Stimulated activated CD8-positive, alpha-beta memory T cell treated with anti-CD3 and anti-CD28 coated beads, Interleukin-7, amount 100 ng/mL, for 48 hours (primary cell): ENCODE measurements at places on chromosomes 4 and X.

GRCh38 chr4:139674875-139675550 is 9.4 kb downstream of the MGST2 start:
- DNase-seq: no peak

DNA sequence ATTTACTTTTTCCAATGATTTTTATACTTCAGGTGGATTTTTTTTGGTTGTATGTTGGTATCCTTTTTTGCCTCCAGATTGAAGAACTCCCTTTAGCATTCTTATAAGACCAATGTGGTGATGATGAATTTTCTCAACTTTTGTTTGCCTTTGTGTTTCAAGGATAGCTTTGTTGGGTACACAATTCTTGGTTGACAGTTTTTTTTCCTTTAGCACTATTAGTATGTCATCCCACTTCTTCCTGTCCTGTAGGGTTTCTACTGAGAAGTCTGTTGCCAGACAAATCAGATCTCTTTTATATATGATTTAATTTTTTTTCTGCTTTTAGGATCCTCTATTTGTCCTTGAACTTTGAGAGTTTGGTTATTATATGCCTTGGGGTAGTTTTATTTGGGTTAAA is 463.0 kb upstream of the GALNT7 start:
- no peak for DNase-seq

GRCh38 chrX:49879656-49880277 is 483 bp downstream of the USP27X start:
- DNase-seq: no peak

DNA sequence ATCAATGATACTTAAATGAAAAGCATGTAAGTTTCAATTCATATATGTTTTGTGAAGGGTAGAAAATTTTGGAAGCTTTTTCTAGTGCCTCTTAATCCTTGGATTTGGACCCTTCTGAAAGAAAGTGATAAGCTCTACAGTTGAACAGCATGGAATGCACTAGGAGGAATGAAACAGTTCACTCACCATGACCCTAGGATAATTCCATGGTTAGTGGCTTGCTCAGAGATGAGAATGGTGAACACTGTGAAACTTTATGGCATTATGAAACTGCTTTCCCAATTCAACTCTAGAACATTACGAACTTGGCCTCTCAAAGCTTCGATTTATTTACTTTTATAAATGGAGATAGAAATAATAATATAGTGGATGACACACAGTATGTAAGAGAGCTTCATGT is 88.9 kb upstream of the FAT4 start:
- no peak for DNase-seq

DNA sequence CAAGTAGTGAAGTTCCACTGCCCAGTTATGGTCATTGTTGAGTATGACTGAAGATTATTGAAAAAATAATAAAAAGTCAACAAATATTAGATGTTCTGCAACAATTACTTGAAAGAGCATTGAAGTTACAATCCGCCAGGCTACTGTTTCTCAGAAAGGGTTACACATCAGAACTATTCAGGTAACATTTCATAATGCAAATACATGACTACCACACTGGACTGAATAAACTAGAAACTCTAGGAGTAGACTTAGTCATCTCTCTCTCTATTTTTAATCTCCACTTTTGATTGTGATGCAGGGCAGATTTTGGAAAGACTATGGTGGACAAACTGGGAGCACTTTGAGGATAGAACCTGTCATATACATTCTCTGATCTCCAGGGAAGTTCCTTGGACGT is 748.2 kb upstream of the ATOH1 start:
- DNase-seq: no peak

- DNase-seq: no peak
Observed at GRCh38 chr4:86414686-86415085, 54.8 kb upstream of the MAPK10 start.

DNA sequence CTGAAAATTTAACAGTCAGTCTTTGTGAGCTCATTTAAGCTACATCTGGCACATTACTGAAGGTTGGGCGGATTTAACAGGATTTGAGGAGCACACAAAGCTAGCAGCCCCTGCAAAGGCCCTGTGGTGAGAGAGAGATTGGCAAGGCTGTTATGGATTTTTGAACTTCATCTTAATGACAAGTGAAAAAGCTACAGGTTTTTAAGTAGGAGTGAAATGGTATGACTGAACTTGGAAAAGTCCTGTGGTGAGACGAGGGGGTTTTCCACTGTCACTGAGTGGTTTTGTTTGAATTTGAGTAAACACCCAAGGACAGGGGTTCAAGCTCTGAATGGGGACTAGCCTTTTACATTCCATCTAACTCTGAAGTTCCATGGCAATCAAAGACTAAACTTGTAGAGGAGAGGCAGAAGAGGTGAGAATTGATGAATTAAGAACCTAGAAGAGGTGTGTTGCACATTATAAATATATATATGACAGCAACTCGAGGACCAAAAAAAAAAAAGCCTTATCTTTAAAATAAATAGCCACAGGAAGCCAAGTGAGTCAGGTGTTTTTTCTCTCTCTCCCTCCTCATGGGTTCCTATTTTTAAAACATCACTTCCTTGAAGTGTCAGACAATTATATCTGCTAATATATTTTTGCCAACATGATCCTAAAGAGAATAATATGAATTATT is 47.8 kb upstream of the CLNK start:
- no peak for DNase-seq

- no peak for DNase-seq
Observed at GRCh38 chrX:103483720-103484119, 35.6 kb downstream of the RAB40A start.

DNA sequence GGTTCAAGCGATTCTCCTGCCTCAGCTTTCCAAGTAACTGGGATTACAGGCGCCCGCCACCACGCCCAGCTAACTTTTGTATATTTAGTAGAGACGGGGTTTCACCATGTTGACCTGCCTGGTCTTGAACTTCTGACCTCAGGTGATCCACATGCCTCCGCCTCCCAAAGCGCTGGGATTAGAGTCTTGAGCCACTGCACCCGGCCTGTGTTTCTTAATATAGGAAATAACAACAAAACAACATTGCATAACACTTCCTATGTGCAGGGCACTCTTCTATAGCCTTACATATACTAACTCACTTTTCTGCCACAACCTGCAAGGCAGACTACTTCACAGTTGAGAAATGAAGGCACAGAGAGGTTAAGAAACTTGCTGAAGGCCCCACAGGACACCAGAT is 12.8 kb upstream of the TMEM131L start:
- no peak for DNase-seq

DNA sequence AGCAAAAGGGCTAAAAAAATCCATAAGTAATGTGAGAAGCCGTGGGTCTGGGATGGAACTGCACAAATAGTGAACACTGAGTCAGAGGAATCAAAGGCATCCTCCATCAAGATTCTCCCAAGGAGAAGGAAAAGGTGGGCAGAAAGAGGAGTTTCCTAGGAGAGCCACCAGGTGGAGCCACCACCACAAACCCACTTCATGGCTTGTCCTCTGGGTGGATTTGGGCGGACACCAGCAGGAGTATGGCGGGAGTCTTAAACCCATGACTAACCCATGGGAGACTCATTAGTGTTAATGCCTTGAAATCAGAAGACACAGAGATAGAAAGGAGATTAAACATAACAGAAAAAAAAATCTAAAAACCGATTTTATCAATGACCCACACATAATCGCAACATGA is 147.7 kb downstream of the SH3KBP1 start:
- no peak for DNase-seq
